ENCODE measurements at places on chromosomes 3 and 15.

- DNase-seq, result no peak
These were observed 393.9 kb upstream of the MCTP2 start for GRCh38 chr15:93837450-93837849.

DNA sequence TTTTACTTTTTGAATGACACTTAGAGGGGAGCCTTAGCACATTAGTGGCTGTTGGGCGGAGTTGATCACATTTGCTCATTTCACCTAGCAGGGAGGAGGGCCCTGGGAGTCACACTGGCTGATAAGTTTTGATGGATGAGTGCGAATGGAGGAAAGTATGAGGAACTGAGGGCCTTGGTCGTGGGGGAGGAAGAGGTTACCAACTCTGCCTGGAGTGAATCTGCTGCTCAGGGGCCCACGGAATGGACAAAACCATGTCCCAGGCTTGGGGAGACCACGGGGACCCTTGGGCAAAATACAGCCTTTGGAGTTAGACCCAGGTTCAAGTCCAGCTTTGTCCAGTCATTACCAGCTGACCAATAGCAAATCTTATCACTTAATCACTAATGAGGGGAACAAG lies 5.1 kb upstream of the FLNB start:
- no peak for DNase-seq

GRCh38 chr3:190053919-190054672 lies 66.6 kb downstream of the P3H2 start:
- no peak for DNase-seq

- DNase-seq, result no peak
These were observed 11.9 kb downstream of the TMEM158 start for GRCh38 chr3:45214061-45214680.

- no peak for DNase-seq
These were observed 40.9 kb upstream of the GOLGA8J start for GRCh38 chr15:30041868-30042267.

DNA sequence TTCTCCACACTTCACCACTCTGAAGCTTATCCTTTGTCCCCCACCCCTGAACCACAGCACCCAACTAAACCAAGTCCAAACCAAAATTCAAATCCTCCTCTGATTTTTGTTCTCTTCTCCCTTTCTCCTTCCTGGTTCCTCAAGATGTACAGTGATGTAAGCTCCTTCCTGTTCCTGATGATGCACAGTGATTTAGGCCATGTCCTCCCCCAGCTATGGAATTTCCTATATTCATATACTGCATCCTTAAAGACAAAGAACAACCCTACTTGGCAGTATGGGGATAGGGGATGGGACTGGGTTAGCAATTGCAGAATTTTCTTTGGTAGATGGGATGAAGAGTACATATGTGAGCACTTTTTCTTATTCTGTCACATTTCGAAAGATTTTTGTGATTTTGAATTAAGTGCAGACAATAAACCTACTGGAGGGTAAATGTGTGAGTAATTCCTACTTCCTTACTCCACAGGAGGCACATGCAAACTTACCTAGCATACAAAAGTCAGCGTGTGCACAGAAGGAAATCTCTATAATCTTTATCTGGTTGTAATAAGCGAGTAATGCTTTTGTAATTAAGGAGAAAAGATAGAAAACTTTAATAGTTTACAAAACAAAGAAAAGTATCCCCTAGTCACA lies 125.0 kb downstream of the ANO10 start:
- no peak for DNase-seq

GRCh38 chr3:56775838-56776555 lies 25.8 kb downstream of the ARHGEF3 start:
- no peak for DNase-seq

DNA sequence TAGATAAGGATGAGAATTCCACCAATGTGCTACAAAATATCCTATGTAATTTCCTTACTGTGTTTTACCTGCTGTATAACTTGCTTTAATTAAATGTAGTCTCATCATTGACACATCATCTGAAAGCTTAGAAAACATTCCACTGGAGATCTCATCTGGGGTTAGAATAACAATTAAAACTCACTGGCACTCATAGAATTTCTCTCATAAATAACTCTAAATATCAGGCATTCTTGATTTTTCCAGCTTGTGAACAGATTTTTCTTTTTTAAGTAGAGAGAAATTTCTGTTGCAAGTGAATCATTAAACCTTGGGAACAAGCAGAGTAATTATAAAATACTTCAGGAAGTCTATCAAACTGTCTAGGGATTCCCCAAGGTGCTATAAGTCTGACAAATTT lies 843.8 kb downstream of the NAALADL2 start:
- no peak for DNase-seq

- DNase-seq, result no peak
These were observed 56.5 kb upstream of the SLC6A1 start for GRCh38 chr3:10935846-10936631.
